GM03348 (cell line): ENCODE measurements at places on chromosomes 2 and 18.
A peak's percentile ranks its signal among the peaks of the same experiment; 100 is the strongest.

GRCh38 chr18:3794537-3795348 lies 344.8 kb downstream of the TGIF1 start:
- DNase-seq, result peak; percentile 13

DNA sequence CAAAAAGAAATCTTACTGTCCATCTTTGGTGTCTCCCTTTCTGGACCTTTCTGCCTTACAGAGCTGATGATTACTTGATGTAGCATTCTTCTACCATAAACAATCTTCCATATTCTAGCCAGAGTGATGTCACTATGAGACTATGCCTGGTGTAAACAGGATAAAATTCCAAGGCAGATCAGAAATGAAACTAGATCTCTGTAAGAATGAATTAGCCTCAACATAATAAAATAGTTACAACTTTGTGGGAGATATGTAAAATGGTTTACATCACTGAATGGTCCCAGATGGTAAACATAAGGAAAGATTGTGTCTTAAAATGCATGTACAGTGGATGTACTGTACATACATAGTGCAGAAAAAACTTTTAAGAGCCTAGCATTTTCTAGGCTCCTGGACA lies 112.3 kb upstream of the ZNF521 start:
- DNase-seq, result no peak

- no peak for DNase-seq
Observed at GRCh38 chr2:22274661-22275060, 1110.3 kb upstream of the KLHL29 start.

GRCh38 chr2:20452551-20452950 lies 5.7 kb downstream of the RHOB start:
- no peak for DNase-seq

DNA sequence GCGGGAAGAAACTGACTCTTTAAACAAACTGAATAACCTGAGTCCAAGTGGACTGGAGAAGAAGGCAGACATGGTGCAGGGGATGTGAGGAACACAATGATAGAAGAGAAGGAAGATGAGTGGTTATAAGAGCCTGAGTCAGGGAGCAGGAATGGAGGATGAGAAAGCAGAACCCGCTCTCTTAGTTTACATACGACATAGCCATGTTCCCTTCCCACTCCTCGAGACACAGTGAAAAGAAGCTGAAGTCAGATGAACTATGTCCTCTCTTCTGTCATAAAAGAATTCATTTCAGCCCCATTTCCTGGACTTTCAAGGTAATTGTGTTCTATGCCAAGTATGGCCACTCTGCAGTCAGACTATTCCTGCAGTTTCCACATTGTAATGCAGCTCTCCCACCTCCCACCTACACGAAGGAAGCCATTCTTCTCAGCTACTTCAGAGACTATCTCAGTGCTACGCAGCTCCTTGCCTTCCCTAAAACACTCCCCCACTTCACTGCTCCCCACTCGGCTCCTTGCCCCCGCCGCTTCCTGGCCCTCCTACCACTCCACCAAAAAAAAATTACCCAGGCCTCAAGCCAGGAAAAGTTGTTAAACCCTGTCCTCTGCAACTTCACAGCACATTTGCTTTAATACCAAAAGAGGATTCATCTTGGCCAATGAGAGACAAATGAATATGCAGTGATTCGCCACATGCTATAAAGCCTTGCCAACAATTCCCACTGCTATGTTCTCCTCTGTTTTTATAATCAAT lies 323.4 kb upstream of the EPHA4 start:
- DNase-seq, result no peak

DNA sequence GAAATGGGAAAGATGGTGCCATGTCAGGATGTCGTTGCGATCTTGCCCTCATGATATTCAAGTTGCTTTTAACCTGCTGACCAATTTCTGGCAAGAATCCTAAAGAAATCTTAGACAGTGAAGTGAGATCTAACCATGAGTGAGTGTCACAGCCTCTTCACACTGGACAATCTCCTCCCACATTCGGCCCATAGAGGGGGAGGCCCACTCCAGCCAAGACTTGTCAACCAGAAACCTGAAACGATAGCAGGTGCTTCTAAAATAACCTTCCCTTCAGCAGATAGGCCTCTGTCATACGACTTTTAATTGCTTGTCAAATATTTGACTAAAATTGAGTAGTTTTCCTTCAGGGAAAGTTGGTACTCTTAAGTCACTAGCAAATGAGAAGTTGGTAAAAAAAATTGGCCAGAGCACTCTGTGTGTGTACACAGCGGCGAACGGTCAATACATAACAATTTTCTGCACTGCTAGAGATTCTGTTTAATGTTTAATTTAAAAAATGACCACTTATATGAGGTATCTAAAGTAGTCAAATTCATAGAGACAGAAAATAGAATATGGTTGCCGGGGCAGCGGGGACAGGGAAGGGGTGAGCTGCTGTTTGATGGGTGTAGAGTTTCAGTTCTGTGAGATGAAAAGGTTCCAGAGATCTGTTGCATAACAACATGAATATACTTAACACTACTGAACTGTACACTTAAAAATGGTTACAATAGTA lies 110.2 kb downstream of the VAPA start:
- no peak for DNase-seq

- DNase-seq, result peak; percentile 5
Observed at GRCh38 chr2:67453310-67453709, 56.2 kb downstream of the ETAA1 start.

DNA sequence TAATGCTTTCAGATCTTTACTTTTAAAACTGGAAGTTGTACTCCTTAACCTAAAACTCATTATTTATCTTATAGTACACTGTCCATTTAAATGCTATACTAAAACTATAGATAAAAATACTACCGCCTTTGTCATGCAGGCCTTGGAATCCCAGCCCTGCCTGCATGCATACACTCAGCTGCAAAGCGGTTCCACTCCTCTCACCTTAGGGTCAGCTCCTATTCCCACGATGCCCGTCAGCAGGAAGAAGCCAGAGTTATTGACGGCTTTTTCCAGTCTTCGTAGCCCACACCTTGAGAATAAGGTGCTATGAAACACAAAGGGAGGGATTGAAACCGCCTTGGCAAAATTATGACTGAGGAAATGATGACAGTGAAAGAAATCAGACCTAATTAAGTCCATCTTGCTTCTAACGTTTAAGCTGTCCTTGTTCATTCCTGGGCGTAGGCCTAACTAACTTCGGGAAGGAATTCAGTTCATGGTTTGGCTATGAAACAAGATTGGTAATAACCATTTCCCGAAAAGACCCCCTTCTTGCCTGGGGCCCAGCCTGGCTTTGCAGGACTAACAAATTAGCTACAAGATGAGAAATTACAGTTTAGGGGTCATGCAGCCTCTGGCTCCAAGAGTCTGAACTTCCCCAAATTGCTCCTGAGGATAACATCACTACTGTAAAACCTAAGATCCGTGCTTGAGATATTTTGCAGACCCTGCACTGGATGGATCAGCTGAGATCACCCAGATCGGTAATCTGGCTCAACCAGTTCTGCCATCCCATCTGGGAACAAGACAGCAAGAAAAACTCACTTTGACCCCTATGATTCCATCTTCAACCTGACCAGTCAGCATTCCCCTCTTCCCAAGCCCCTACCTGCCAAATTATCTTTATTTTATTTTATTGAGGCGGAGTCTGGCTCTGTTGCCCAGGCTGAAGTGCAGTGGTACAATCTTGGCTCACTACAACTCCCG lies 17.1 kb downstream of the EPB41L5 start:
- DNase-seq, result no peak

DNA sequence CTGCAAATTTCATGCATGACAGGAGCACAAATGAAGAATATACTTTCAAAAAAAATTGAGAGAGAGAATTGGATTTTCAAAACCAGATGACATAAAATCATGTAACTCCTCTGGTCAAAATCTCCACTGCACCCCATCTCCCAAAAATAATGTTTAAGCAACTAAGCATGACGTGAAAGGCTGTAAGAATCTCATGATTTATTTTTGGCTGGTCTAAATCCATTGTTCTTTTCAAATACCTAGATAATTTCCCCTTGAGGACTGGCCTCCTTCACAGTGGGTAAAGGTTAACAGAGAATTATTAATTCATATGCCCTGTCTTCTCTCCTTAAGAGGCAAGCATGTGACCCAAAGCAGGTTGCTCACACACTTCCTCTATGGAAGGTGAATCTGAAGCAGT lies 101.5 kb upstream of the CCDC195 start:
- DNase-seq, result no peak

- peak; percentile 52 for DNase-seq
Observed at GRCh38 chr2:157497638-157498314, 53.9 kb upstream of the CYTIP start.

- DNase-seq, result no peak
Observed at GRCh38 chr18:12773369-12773768, 70.5 kb downstream of the PSMG2 start.

DNA sequence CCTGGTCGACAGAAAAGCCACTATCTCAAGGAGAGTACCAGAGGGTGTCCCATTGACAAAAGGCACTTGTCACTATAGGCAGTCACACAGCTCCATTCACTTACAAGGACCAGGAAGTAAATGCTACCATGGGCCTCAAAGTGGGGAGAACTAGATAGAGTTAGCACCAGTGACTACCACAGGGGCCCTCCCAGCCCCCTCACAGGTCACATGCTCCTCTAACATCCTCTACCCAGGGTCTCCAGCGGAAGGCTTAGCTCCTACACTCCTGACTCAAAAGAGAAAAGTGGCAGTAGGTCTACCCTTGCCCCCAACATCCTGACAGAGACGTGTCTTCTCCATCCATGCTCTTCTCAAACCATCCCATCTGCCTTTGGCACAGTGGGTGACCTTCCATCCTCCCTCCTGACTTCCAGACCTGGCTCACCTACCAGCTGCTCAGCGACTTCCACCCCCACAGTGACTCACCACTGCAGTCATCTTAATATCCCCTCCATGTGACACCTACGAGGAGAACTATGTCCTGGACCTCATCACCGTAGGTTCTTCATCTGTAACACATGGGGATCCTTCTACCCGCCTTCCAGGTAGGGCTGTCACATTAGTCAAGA lies 5.6 kb upstream of the DNMT3A start:
- DNase-seq, result no peak

DNA sequence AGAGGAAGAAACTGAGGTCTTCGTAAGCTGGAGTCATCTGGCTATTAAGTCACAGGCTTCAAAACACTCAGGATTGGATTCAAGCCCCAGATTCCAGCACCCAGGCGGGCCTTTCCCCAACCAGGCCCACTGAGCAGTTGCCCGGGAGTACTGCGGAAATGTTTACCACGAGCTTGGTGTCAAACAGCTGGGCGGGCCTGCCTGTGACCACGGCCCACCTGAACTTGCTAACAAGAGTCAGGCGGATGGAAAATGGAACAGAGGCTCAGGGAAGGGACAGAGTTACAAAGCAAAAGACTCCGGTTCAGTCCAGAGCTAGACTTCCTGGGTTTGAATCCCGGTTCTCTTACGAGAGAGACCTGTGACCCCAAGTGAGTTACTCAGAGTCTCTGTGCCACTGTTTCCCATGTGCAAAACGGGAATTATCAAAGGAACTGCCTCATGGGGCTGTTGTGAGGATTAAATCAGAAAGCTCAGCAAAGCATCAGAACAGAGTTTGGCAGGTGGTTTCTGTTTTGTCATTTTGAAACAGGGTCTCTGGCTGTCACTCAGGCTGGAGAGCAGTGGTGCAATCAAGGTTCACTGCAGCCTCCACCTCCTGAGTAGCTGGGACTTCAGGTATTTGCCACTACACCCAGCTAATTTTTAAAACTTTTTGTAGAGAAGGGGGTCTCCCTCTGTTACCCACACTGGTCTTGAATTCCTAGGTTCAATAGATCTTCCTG lies 49.0 kb upstream of the TFCP2L1 start:
- no peak for DNase-seq

DNA sequence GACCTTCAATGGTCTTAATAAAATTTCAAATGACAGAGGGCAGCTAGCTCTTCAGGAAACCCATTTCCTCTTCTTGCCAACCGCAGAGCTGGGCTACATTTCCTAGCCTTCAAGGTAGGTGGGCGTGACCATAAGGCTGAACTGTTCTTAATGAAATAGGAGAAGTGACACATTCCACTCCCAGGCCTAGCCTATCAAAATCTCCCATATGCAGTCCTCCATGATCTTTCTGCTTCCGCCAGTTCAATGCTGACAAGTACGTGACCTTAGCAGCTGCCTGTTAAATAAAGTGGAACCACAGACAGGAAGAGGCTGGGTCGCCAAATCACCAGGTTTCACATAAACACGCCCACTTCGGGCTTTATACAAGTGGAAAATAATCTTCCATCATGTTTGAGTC lies 13.2 kb downstream of the SERPINE2 start:
- no peak for DNase-seq
